ENCODE measurements at places on chromosomes 2 and 18.
A peak's percentile ranks its signal among the peaks of the same experiment; 100 is the strongest.

DNA sequence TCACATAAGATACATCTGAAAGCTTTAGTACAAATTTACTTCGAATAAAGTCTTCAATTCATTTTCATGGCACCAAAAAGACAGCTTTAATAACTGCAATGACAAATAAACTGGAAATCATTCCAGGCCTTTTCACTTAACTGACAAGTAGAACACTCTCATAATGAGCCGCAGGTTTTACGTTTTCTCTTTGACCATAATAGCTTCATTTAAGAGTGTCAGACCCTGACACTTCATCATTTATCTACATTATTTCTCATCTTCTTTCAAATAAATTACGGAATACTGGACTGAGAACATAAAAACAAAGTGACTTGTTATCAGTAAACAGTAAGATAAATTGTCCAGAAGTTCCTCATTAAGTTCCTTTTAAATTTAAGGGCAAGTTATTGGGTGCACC lies 1252.9 kb upstream of the ACVR2A start:
- DNase-seq = no peak

DNA sequence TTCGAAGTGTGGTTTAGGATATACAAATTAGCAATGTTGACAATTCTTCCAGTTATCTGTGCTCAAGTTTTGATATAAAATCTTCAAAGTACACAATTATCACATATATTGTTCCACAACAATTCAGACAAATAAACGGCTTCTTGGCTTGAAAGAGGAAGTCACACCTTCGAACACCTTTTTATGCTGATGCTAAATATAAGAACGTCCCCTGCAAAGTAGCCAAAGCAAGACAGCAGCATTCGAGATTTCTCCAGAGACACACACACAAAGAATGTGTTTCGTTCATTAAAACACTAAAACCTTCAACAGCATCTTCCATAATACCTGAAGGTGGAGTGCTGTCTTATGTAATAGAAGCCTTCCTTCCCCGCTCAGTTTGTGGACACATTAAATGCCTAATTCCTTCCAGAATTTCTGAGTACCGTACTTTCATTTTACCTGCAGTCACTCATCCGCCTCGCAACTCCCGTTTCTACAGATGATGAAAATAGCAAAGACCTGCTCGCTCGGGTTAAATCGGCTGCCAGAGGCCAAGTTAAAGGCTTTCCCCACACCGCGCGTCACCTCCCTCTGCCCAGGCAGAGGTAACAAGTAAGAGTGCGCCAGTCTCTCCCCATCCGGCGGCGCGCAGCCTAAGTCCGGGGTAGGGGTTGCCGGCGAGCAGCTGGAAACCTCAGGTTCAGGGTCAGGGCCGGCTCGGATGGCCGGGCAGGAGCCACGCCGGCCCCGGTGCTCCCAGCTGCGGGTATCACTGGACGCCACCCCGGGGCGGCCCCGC lies 847 bp downstream of the SERPINE2 start:
- peak; percentile 73 for DNase-seq

DNA sequence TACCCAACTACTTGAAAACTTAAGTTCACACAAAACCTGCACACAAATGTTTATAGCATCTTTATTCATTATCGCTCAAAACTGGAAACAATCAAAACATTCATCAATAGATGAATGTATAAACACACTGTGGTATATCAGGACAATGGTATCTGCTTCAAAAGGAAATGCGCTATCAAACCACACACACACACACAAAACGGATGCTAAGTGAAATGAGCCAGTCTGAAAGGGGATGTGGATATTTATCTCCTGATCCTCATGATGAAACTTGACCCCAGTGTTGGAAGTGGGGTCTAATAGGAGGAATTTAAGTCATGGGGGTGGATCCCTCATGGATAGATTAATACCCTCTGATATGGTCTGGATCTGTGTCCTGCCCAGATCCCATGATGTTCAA lies 22.0 kb downstream of the PDCL3 start:
- no peak for DNase-seq

DNA sequence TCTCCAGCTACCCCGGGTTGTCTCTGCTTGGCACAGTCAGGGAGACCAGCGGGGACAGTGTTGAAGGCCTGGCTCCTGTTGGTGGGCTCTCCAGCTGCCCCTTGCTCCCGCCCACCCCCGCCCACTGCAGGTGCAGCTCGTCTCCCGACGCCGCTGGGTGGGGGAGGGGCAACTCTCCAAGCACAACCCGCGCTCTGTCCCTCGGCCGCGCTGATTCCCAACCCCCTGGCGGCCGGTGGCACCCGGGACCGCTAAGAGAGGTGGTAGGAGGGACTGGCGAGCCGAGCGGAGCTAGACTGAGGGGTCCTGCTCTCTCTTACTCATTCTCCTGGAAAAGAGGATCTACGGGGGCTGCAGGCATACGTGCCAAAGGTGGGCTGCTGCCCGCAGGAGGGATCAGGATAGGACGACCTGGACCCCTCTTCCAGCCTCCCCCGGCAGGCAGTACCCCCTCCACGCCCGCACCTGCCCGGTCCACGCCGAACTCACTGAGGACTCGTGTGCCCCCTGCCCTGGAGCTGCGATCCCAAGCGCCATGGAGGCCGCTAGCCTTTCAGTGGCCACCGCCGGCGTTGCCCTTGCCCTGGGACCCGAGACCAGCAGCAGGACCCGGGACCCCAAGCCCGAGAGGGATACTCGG lies 44.5 kb downstream of the DDX18 start:
- DNase-seq = no peak

DNA sequence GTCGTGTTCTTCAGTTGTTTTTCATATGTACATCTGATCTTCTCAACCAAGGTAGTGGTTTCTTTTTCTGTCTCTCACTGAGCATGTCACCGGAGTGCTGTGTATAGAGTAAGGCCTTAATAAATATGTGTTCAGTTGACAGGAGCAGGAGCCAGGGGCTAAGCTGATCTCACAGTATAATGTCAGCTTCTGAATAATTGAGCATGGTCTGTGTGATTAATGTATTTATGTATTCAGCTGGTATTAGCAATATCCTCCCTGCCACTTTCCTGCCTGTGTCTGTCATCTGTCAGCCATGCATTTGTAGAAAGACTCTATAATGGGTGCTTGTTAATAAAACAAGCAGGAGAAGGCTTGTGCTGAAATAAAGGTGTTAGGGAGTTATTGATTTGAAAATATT lies 198.9 kb downstream of the ADCYAP1 start:
- DNase-seq = no peak

GRCh38 chr2:131046918-131047652 lies 46.2 kb downstream of the FAM168B start:
- DNase-seq = no peak

GRCh38 chr2:144242311-144242710 lies 277.6 kb downstream of the ZEB2 start:
- DNase-seq = no peak

GRCh38 chr2:179059026-179059700 lies 9.2 kb upstream of the CCDC141 start:
- no peak for DNase-seq

DNA sequence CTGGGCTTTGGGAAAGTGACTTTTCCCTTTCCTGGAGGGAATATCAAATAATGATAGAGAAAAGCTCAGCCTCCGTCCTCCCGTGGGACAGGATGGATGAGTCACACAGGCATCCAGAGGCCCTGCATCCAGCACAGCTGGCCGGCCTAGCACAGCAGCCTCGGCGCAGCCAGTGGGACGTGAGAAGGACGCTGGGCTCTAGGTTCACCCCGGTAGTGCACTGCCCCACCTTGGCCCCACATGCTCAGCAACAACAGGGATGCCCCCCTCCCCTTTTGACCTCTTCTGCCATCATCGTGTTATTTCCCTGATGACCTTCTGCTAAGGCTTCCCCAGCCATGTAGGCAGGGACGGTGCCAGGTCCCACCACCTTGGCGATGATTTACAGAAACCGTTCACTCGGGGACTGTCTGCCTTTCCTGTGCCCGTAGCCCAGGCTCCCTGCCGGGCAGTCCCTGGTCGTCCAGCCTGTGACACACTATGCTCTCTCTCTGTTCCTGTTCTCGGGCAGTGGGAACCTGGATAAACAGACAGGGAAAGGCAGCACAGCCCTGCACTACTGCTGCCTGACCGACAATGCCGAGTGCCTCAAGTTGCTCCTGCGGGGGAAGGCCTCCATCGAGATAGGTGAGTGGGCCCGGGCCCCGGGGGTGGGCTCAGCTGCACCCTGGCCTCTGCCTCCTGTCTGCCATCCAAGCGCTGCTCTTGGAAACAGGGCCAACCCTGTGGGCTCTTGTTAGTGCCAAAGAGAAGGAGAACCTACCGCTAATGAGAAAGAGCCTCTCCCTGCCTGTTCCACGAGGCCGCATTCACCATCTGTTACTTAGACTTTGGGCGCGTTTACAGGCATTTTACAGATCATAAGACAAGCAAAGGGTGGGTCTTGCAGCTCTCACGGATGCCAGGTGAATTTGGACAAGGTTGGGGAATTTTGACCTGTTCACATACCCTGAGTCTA lies 44.6 kb downstream of the ITGB1BP1 start:
- no peak for DNase-seq

DNA sequence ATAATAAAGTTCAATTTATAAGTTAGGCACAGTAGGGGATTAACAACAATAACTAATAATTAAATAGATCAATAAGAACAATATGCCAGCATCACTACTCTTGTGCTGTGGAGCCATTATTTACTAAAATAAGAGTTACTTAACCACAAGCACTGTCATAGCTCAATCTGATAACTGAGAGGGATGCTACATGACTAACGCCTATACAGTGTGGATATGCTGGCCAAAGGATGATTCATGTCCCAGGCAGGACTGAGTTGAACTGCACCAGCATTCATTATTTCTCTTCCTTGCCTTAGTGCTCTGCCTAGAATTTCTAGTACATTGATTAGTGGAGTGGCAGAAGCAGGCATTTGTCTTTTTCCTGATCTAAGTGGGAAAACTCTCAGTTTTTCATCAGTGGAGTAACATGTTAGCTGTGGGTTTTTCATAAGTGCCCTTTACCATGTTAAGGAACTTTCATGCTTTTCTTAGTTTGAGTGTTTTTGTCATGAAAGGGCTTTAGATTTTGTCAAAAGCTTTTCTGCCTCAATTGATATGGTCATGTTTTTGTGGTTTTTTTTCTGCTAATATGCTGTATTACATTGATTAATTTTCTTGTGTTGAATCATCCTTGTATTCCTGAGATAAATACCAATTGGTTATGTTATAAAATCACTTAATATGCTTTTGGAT lies 21.7 kb downstream of the KIAA1328 start:
- no peak for DNase-seq

- DNase-seq = no peak
Measured at GRCh38 chr2:73890301-73891092, 2.3 kb upstream of the ACTG2 start.

Measured in activated T-cell treated with anti-CD3 and anti-CD28 coated beads, Interleukin-2, amount 50 U/mL, for 48 hours (primary cell).